ENCODE measurements at places on chromosomes 12 and 14.

- no peak for DNase-seq
These were observed 98.1 kb upstream of the LHX5 start for GRCh38 chr12:113569806-113570205.

- DNase-seq, result no peak
These were observed 20.1 kb downstream of the TSPAN9 start for GRCh38 chr12:3097186-3097804.

DNA sequence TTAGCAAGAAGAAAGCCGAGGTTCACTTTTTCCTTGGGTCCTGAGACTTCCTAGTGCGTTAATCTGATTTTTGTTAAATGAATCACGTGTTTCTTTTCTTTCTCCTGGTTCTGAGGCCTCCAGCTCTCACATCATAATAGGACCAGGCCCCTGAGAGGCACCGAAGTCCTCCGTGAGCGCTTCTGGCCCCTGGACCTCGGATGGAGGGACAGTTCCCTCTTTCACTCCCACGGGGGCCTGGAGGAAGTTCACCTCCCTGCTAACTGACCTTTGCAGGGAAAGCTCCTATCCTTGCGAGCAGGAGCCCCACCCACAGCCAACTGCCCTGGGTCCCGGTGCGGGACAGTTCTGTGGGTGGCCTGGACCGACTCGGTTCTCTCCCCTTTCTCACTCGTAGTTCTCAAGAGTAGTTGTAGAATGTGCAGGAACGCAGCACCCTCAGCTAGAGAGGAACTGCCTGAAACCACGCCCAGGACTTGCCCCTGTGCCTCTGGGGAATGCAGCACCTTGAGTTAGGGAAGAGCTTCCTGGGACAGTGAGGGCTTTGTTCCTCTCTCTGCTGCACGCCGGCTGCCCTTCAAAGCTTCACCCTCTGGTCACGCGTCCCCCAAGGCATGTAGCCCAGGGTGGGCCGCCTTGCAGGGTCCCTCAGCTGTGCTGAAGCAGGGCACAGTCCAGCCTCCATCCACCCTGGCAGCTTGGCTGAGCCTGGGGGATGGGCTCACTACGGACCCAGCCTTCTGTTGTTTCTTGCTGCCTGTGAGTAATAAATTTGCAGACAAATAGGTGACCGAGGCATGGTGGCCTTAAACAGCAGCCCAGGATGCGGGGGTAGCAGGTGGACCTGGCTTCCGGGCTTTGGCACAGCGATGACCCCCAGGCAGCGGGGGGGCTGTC lies 264.6 kb downstream of the ADGRD1 start:
- DNase-seq, result no peak

DNA sequence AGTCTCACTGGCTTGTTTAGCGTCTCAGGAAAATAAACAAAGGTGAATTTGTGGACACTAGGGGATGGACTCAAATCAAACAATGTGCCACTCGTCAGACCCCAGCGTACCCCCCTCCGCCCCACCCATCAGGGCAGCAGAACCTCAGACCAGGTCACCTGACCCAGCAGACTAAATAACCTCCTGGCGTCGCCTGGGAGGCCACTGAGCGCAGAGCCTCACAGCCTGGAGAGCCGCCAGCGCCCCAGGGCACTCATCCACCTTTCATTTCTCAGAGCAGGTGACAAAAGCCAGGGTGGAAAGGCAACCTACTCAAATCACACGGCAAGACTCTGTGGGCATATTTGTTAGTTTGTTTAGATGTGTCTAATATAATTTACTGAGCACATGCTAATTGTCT lies 100.9 kb downstream of the DICER1 start:
- no peak for DNase-seq

DNA sequence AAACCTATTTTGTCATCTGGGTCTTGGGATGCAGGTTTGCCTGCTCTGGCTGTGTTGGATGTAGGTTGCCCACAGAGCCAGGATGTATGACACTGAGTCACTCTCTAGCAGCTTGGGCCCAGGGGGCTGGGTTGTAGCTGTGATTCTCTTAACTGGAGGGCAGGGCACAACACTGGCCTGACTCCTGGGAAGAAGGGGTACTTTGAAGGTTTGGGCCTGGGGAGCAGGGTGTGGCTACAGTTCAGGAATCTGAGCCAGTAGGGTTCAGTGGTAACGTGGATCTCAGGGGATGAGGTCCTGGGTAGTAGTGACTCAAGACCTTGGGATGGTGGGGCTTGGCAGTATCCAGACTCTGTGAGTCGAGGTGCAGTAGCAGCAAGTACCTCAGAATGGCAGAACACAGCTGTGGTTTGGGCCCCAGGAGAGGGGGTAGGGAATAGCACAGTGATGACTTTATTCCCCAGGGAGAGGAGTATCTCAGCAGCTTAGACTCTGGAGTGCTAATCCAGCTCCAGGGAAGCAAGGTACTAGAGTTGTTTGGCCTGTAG lies 25.7 kb downstream of the TBC1D15 start:
- peak; percentile 80 for DNase-seq

GRCh38 chr14:100882026-100882967 lies 21.2 kb downstream of the RTL1 start:
- DNase-seq, result no peak

DNA sequence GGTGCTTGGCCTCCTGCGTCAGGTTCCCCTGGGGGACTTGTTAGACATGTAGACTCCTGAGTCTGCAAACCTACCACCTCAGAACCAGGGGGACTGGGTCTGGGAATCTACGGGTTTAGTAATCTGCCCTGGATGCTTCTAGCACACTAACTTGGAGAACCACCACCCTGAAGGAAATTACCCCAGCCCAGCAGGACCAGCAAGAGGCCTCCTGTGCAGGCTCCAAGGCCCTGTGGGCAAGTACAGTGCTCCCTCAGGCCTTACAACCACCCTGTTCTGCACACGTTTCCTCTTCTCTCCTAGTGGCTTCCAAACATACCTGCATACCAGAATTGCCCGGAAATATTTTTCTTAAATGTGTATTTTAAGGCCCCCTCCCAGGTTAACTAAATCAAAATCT lies 423.0 kb downstream of the FUT8 start:
- no peak for DNase-seq

GRCh38 chr14:96574633-96575632 lies 72.8 kb downstream of the PAPOLA start:
- DNase-seq, result peak; percentile 34

- no peak for DNase-seq
These were observed 125.9 kb upstream of the NTF3 start for GRCh38 chr12:5305886-5306545.

DNA sequence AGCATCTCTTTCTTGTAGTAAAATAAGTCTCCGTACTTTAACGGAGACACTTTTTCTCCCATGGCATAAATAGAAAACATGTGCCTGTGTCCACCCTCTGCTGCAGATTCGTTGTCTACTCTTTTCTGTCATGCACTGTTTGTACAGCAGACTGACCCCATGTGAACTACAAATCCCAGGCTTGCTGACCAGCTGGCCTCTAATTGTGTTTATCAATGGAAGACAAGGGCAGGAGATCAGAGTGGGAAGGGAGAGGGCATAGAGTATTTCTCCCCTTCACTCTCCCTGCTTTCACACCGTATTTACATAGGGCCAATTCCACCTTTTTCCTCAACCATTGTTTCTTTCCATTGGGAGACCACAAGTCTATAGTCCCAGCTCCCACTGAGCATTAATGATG lies 31.0 kb upstream of the TMTC2 start:
- no peak for DNase-seq

- no peak for DNase-seq
These were observed 9.2 kb upstream of the ALDH2 start for GRCh38 chr12:111757361-111758119.

Data from MG63 (cell line).